ENCODE measurements at places on chromosomes 3 and 15.

- no peak for DNase-seq
Observed at GRCh38 chr15:57322602-57323250, 53.6 kb upstream of the CGNL1 start.

- DNase-seq: no peak
Observed at GRCh38 chr15:47504624-47505256, 212.6 kb upstream of the SEMA6D start.

- no peak for DNase-seq
Observed at GRCh38 chr15:90761629-90762028, 44.5 kb downstream of the BLM start.

GRCh38 chr15:85625856-85626255 is 168.9 kb downstream of the KLHL25 start:
- no peak for DNase-seq

- no peak for DNase-seq
Observed at GRCh38 chr3:121707531-121708273, 41.8 kb downstream of the GOLGB1 start.

DNA sequence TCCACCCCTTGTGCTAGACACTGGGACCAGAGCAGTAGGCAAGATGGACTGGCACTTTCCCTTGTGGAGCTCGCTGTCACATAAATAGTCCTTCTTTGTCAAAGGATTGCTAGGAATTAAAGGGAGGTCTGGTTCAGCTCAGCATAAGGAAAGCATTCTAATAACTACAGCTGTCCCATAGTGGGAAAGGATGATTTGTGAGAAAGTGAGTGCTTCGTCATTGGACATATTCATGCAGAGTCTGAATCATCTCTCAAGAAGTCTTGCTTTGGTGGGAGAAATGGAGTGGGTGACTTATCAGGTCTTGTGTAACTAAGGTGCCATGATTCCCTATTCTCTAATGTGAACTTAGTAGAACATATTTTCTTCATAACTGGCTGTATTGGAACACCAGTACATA is 14.7 kb downstream of the PPARG start:
- DNase-seq: no peak

All from SHP77 treated with DMSO at 0.1 percent for 48 hours (cell line).